ENCODE measurements at places on chromosomes 1 and 21.

GRCh38 chr1:147492207-147492606 lies 49.1 kb upstream of the BCL9 start:
- no peak for DNase-seq

DNA sequence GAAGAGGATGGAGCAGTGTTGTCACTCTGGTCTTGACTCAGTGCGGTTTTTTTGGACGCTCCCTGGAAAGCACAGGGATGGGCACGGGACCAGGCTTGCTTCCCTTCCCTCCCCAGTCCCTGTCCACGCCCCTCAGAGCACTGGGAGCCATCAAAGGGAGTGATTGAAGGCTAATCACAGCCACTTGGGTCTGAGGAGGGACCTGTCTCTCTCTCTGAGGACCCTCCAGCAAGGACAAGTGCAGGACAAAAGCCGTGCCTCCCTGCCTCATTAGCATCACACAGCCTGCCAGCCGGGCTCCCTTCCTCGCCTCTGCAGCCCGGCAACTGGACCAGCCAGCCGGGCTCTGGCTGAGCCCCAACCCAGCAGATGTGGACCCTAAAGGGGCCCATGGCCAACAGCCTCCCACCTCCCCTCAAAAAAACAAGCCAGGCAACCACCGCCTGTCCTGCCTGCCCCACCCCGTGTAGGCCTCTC lies 18.6 kb upstream of the PDZK1IP1 start:
- DNase-seq, result no peak

DNA sequence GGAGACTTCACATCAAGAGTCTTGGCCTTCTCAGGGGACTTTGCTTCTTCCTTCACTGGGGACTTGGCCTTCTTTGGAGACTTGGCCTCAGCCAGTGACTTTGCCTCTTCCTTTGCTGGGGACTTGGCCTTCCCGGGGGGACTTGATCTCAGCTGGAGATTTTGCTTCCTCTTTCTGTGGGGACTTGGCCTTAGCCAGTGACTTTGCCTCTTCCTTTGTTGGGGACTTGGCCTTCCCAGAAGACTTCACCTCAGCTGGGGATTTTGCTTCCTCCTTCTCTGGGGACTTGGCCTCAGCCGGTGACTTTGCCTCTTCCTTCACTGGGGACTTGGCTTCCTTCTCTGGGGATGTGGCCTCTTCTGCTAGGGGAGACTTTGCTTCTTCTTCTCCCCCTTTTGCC lies 13.5 kb upstream of the CD2 start:
- no peak for DNase-seq

DNA sequence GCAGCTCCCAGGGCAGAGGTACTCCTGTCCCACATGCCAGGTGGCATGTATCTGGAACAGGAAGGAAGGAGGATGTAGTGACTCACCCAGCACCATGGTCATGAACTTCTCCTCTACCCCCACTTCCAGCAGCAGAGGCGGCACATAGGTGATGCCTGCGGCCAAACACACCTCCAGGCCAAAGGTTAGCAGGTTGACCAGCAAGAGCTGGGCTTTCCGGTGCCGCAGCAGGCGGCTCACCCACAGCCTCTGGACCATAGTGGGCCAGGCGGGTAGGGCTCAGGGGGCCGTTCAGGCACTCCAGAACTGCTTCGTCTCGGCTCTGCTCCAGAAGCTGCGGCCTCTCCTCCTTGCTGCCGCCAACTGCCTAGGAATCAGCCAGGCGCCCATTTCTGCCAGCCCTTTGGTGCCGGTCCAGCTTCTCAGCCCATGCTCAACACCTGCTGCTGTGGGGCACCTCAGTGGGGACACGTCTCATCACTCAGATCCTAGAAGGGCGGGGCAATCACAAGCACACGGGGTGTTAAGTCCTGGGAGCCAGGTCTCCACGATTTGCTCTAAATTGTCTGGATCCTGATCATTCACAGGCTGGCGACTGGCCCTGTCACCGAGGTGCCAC lies 15.8 kb downstream of the SLC45A3 start:
- no peak for DNase-seq

DNA sequence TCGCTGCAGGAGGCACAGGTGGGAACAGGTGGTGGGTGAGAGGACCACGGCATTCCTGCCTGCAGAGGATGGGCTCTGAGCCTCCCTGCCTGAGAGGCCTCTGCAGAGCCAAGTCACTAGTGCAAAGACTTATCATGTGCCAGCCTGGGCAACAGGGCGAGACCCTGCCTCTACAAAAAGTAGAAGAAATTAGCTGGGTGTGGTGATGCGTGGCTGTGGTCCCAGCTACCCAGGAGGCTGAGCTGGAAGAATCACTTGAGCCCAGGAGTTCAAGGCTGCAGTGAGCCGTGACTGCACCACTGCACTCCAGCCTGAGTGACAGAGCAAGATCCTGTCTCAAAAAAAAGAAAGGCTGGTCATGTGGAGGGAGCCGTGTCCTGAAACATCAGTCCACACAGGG lies 46.4 kb downstream of the PKNOX1 start:
- no peak for DNase-seq

DNA sequence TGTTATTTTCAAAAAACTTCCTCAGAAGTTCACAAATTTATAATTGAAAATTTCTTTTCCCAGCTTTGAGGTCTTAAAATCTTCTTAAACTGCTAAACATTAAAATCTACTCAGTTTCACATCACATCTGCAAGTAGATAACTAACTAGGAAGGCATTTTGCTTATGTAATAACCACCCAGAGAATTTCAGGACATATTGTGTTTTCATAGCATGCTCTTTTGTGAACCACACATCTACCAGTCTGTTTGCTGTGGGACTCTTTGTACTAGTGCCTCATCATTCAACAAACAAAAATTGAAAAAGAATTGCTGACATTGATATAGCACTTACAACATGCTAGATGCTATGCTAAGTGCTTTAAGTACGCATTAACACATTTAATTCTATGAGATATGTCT lies 31.6 kb upstream of the C1orf146 start:
- no peak for DNase-seq

DNA sequence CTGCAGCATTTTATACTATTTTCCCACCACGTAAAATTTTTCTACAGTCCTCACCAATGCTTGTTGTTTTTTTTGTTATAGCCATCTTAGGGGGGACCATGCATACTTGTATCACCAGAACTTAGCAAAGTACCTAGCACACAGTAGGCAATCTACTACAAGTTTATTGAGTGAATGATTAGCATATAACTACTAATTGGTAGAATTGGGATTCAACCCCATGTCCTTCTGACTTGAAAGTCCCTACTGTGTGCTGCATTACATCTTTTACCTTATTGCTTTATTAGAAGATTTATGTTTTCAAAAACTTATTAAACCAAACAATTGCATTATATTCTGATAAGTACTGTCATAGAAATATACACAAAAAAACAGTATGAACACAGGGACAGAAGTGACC lies 92.1 kb downstream of the CEP350 start:
- DNase-seq, result no peak

DNA sequence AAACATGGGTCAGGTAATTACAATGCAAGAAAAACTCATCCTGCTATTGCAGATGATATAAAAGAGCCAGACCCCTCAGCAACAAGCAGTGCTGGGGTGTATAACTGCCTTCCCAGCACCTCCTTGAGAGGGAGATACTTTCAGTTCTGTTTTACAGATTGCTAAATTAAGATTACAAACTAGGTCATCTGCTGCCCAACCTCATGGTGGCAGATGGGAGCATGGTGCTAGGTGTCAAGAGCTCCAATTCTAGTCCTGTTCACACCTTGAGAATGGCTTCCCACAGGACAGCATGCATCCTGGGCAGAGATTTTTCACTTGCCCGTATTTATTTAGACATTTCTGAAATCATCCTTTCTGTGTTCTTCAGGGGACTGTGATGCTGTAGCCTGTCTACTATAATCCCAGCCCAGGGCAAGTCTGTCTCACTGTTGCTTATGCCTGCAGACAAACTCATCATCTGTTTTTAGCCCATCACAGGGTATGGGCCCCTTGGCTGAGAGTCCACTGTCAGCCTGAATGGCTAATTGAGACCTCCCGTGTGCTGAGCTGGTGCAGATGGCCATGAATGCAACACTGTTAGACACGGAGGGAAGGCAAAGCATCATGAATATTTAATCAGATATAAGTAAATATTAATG lies 40.2 kb upstream of the PBX1 start:
- no peak for DNase-seq

DNA sequence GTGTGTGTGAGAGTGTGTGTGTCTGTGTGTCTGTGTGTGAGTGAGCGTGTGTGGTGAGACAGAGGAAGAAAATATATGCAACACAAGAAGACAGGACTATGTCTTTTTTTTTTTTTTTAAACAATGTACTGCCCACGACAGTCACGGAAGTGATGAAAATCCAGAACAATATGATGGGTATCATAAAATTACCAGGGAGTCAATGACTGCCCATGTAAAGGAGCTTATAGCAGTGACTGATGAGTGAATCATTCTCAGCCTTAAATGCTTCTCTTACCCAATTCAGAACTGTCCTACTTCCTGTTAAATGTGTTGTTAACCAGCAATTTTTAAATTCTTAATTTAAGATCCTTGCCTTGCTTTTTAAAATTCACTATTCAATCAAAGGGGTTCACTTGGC lies 46.6 kb downstream of the RGS7 start:
- no peak for DNase-seq

DNA sequence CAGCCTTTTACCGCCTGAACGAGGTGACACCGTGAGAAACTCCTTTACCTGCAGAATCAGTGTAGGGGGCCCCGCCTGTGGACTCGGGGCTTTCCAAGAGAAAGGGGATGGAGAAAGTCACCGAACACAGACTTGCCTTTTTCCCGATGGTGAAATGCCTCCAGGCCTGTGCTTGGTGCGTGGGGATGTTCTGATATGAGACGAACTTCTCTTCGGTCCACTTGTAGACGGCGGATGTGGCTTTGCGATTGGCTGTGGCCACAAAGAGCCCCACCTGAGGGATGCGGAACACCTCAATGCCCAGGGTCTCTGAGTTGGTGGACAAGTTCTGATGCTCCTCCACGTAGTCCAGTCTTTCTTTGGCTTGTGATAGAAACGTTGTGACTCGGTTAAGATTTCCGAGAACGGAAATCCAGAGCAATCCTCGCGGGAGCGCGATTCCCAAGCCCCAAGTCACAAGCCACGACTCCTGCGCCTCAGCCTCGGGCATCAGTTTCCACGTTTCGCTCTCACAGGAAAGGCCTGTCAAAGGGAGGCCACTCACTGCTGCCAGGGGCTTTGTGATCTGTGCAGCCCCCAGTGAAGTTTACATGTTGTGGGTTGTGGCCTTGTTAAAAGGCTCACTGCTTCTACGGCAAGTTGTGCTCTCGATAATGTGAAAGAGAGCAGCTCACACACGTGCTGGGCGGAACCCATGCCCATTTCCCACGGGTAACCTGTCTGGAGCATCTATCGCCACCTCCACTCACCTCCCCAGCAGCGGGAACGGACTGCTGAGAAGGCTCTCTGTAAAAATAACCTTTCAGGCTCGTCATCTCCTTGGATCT lies 12.6 kb downstream of the KRTAP10-1 start:
- no peak for DNase-seq

DNA sequence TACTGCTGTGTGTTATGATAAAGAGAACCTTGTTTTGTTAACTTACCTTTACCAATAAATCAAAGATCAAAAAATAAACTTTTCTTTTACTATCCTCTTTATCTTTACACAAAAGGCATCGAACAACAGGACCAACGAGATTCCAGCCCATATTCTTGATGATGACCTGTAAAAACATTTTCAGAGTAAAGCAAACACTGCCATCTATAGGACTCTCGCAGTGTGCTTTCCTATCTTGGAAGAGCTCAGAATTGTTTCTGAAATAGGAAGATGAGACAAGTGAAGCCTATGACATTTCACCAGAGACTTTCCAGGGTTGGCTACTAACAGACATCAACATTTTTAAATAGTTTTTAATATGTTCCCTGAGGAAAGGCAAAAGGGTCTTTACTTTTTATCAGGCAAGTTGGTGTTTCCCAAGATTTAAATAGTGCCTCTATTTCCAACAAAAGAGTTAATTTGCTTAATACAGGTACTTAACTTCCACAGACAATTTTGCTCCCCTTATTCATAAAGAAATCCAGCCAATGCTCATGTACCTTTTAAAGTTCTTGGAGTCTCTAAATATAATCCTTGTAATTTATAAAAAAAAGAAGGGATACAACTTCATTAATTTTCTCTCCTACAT lies 7.3 kb downstream of the GLMN start:
- DNase-seq, result no peak

DNA sequence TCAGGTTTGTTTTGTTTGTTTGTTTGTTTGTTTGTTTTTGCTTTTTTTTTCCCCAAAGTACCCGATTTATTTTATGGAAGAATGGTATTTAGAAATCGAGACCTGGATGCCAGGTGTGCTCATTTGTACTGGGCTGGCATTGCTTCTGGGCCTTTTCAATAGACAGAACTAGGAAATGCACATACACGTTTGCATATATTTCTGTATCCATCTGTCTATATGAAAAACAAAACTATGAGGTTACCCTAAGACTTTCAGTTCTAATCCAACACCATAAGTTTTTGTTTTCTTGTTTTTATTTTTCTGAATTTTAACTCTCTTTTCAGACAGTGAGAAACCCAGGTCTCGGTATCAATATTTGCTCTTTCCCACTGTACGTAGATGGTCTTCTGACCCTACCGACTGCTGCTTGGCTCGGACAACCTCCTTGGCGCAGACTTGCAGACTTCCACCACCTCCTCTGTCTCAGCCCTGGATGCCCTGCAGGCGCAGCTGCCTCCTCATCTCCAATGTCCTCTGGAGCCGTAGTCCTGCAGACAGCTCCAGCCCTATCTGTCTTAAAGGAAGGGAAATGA lies 171.7 kb downstream of the NEK7 start:
- no peak for DNase-seq

DNA sequence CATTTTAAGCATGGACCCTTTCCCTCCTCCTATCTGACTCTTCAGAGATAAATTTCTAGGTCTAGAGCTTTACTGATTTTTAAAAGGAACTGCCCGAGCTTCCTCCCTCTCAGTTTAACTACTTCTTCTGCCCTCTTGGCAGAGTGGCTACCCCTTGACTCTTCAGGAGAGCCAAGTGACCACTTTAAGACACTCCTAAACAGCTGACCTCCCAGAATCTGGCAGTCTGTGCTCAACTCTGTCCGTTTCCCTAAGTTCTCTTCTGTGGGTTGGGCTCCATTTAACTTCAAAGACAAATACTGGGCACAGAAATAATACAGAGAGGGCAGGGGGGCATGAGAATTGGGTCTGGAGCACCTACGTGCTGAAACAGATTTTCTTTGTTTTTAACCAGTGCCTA lies 196.3 kb upstream of the FOXD3 start:
- DNase-seq, result no peak

GRCh38 chr1:160629286-160630210 lies 17.3 kb downstream of the SLAMF1 start:
- DNase-seq, result no peak
